ENCODE measurements at places on chromosomes 5 and 9. TPM values are rescaled to one million over a fixed set of nuclear protein-coding genes. Genes with fewer than 3 reads are reported as not detected.

The ZFP2 gene
- 2.3 TPM for total RNA-seq

The CDH9 gene
- total RNA-seq = not detected

The LECT2 gene
- not detected for total RNA-seq

The LEAP2 gene
- 42.4 TPM for total RNA-seq

The HTR1A gene
- total RNA-seq = not detected

The SYNPO gene
- 123 TPM for total RNA-seq

The PCDHA9 gene
- total RNA-seq = 0.29 TPM

The OSMR gene
- total RNA-seq = 26.8 TPM

- DNase-seq = no peak
These were observed 507.6 kb downstream of the SPATA31D1 start for GRCh38 chr9:82495884-82496777.

- DNase-seq = no peak
These were observed 567.9 kb downstream of the CCDC171 start for GRCh38 chr9:16120727-16121126.

GRCh38 chr5:39494107-39494510 is 69.3 kb upstream of the DAB2 start:
- DNase-seq = no peak

GRCh38 chr9:81601639-81602623 is 87.4 kb downstream of the TLE1 start:
- DNase-seq = no peak

- DNase-seq = no peak
These were observed 126.8 kb downstream of the PDE8B start for GRCh38 chr5:77337246-77337645.

GRCh38 chr5:171757853-171758535 is 27.6 kb upstream of the SMIM23 start:
- no peak for DNase-seq

GRCh38 chr9:33293782-33294181 is 3.5 kb downstream of the NFX1 start:
- DNase-seq = no peak

GRCh38 chr5:59621477-59621876 is 272.0 kb downstream of the PDE4D start:
- DNase-seq = no peak

DNA sequence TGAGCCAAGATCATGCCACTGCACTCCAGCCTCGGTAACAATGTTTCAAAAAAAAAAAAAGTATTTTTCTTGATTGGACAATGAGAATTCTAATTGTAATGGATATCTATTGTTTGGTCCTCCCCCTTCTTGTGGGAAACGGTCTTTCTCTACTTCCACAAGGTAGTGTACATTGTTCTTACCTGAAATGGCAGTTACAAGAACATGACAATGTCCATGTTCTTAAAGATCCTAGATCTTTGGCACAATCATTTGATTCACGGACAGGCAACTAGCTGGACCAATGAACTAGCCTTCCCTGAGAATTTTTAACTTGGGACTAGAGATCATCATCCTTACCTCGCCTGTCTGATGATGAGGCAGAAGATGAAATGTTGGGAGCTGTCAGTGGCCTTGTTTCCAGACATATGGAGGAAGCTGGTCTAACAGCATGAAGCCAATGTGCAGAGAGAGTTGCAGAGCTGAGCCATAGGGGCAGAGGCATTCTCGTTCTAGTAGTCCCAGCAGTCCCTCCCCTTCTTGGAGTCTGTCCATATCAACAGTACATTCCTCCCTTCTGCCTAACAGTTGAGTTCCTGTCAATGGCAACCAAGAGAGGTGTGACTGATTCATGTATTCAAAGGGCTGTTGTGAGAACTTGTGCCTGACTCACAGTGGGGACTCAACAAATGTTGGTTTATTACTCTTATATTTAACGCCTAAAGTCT is 2.1 kb upstream of the MARCHF6 start:
- no peak for DNase-seq

DNA sequence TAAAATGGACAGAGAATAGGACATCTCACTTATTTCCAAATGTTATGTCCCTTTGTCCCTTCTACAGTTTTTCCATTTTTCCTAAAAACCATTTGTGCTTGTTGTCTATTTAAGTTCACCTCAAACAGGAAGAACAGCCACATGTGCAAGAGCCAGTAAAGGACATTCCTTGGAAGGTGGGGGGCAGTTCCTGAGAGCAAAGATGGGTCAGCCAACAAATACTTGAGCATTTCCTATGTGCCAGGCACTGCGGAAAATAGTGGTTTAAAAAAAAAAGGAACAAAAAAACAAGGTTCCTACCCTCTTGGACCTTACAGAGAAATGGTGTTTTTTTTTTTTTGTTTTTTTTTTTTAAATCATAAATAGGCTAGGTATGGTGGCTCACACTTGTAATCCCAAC is 26.8 kb downstream of the ANP32B start:
- DNase-seq = no peak

GRCh38 chr5:160233215-160233614 is 3.9 kb downstream of the FABP6 start:
- no peak for DNase-seq

DNA sequence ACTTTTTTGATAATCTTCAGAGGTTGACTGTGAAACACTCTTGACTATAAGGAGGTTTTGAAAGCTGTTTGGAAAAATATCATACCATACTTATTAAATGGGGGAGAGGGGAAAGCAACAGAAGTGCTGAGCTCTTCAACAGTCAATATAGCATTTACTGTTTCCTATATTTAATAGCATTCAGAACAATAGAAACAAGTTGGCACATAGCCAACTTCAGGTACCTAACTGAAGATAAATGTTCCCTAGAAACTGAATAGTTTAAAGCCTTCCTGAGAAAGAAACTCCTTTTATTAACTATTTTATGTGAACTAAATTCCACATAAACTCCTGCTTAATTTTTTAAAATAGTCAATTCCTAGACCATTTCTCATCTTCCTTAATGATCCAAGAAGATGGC is 26.3 kb downstream of the SLC31A1 start:
- DNase-seq = no peak

DNA sequence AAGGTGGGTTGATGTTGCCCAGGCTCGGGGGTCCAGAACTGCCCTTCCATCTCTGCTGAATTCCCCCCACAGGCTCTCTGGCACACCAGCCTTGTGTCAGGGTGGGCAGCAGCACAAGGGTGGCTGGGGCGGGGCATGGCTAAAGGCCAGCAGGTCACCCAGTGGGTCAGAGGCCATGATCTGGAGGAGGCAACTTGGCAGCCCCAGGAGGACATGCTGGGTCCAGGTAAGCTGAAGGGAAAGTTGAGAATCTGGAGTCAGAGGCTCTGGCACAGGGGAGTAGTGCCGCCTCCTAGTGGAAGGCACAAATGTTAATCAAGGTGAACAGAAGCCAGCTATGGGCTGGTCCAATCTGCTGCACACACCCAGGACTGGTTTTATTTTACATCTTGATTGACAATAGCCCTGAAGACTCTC is 6.2 kb downstream of the TMEM8B start:
- DNase-seq = no peak

GRCh38 chr9:74527718-74528117 is 30.6 kb downstream of the RORB start:
- DNase-seq = no peak

DNA sequence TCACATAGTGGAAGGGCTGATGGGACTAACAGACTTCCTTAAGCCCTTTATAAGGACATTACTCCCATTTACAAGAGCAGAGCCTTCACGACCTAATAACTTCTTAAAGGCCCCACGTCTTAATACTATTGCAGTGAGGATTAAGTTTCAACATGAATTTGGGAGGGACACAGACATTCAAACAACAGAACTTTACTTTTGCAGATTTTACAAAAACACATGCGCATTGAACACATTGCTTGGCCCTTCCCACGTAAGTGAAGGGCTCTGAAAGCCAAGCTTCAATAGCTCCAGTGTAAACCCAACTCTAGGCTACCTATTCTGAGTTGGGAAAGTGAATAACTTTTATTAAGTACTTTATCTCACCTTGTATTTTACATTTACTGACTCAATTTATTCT is 53.8 kb upstream of the DNAH5 start:
- DNase-seq = no peak

GRCh38 chr9:130869250-130869649 is 27.4 kb downstream of the QRFP start:
- DNase-seq = peak; percentile 38

- DNase-seq = no peak
These were observed 9.3 kb downstream of the TPPP start for GRCh38 chr5:683551-684481.

DNA sequence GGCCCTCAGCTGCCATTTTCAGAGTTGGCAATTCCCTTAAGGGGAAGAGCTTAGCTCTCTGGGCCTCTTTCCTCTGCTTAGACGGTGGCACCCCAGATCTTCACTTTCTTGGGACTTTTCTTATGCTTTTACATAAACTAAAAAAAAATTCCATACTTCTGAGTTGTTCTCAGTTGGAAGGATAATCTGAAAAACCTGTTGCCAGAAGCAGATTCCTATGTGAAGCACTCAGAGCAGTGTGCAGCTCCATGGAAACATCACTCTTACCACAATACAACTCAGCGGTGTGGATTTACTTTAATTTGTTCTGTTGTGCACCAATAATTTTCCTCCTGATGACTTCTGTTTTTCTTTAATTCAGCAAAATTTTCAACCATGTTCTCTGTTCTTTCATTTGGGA is 44.1 kb upstream of the MROH2B start:
- no peak for DNase-seq
